Activated naive CD4-positive, alpha-beta T cell treated with anti-CD3 and anti-CD28 coated beads for 36 hours (primary cell): ENCODE measurements at places on chromosomes 12 and 14.
A peak's percentile ranks its signal among the peaks of the same experiment; 100 is the strongest.

DNA sequence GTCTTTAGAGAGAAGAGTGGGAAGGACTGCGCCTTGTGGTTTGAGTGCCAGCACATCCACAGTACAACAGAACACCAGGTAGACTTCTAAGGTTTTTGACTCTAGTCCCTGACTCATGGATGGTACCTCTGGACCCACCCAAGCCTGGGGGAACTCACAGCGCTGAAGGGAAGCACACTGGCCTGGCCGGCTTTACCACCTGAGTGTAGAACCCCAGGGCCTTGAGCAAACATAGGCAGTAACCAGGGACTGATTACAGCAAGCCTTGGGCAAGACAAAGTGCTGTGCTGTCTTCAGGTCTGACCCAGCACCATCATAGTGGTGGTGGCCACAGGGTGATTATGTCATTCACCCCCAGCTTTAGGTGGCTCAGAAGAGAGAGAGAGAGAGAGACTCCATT lies 17.2 kb downstream of the EML5 start:
- no peak for DNase-seq

- DNase-seq: peak; percentile 13
Measured at GRCh38 chr12:132083614-132083940, 60.5 kb downstream of the DDX51 start.

- no peak for DNase-seq
Measured at GRCh38 chr12:84689638-84690037, 223.0 kb downstream of the SLC6A15 start.

DNA sequence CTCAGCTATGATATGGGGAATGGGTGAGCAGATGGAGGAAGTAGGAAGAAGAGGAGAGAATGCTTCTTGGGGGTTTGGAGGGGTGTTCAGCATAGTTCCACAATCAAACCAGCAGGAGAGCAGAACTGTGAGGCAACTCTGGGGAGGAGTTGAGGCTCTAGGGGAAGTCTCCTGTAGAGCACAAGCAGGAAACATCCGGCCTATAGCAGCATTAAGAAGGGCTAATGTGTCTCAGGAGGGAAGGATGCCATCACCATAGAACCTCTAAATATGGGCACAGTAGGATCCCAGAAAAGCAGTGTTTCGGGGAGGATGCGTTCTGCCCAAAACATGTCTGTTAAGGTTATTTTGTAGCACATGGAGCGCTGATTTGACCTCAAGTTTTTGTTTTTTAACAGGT lies 8.4 kb upstream of the SALL2 start:
- DNase-seq: no peak

- DNase-seq: no peak
Measured at GRCh38 chr14:101193106-101193844, 289.8 kb upstream of the RTL1 start.

DNA sequence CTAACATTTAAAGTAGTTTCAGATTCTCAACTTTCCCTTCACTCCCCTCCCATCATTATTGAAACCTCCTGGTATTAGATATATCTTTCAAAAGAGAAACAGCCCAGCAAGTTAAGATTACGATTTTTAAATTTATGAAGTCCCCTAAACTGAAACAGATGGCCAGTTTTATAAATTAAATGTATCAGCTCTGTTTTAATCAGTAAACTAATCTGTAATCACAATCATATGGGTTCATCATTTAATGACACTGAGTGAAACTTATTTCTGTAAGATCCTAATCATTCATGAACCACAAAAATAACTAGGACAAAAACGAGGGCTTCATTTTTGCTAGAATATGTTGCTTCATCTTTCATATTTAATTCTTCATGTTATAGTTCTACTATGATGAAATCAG lies 137.8 kb downstream of the EPS8 start:
- no peak for DNase-seq

DNA sequence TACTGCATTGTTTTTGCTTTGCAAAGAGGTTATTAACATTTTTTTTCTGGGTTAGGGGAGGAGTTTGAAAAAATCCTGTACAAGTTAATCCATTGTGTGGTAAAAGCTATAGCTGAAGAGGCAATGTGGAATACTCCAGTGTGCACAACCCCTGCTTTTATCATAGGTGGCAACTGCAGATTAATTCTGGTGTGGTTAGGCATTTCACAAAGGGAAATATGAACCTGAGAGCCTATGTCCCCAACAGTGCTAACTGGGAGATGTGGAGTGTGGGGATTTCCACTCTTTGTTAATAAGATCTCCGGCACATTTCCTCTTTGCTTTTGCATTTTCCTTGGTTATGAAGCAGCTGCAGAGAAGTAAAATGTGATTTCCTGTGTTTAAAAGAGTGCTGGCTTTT lies 33.6 kb downstream of the PRORP start:
- DNase-seq: no peak
